Activated CD8-positive, alpha-beta memory T cell treated with anti-CD3 and anti-CD28 coated beads for 36 hours (primary cell): ENCODE measurements at places on chromosomes 12 and 14. TPM values are rescaled to one million over a fixed set of nuclear protein-coding genes. Genes with fewer than 3 reads are reported as not detected.

The KRT77 gene
- not detected for total RNA-seq

The KERA gene
- total RNA-seq: not detected

The CLEC1B gene
- not detected for total RNA-seq

The IFNG-AS1 gene
- 0.46 TPM for total RNA-seq

The GSKIP gene
- total RNA-seq: 23.5 TPM

The FGF6 gene
- total RNA-seq: not detected

The RHEBL1 gene
- 12.9 TPM for total RNA-seq

The GABARAPL1 gene
- total RNA-seq: 12.7 TPM

The LTB4R gene
- total RNA-seq: 12.5 TPM

The CLEC1A gene
- not detected for total RNA-seq

The MORN3 gene
- 1.6 TPM for total RNA-seq

The TAS2R14 gene
- 0.84 TPM for total RNA-seq

The FAM181A gene
- total RNA-seq: not detected

The ACSS3 gene
- total RNA-seq: not detected

The YBX3 gene
- total RNA-seq: 278 TPM

The OVCH1 gene
- total RNA-seq: not detected

The HEBP1 gene
- total RNA-seq: 14.8 TPM

The GYS2 gene
- not detected for total RNA-seq
